ENCODE measurements at places on chromosomes 12 and 14.

- DNase-seq: no peak
Measured at GRCh38 chr14:60204104-60204842, 39.1 kb upstream of the DHRS7 start.

DNA sequence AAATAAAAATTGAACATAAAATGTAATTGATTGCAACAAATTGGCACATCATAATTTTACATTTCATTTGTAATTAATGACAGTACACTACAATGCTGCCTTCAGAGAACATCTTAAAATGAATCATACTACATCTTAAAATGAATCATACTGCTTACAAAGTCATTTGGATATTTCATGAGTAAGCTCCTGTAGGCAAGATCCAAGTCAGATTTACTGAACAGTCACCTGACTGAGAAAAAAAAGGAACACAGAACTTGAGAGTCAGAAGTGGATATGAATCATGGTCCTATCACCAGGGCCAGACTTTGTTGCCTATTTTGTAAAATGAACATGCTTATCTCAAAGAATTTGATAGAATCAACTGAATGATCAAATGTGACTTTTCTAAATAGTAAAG lies 32.7 kb upstream of the FBLN5 start:
- no peak for DNase-seq

- no peak for DNase-seq
Measured at GRCh38 chr12:74415633-74416032, 122.0 kb upstream of the ATXN7L3B start.

- DNase-seq: no peak
Measured at GRCh38 chr12:47574252-47575021, 131.4 kb downstream of the RPAP3 start.

- no peak for DNase-seq
Measured at GRCh38 chr14:98226411-98226810, 1045.6 kb downstream of the BCL11B start.

- no peak for DNase-seq
Measured at GRCh38 chr12:14766649-14767215, 36.5 kb downstream of the WBP11 start.

GRCh38 chr14:52801014-52801712 lies 9.8 kb upstream of the GNPNAT1 start:
- DNase-seq: no peak

GRCh38 chr12:122395319-122395718 lies 27.1 kb downstream of the CLIP1 start:
- DNase-seq: peak; percentile 13

GRCh38 chr12:33654313-33654712 lies 214.7 kb upstream of the SYT10 start:
- DNase-seq: no peak

GRCh38 chr14:51006781-51007211 lies 62.5 kb upstream of the PYGL start:
- DNase-seq: peak; percentile 51

DNA sequence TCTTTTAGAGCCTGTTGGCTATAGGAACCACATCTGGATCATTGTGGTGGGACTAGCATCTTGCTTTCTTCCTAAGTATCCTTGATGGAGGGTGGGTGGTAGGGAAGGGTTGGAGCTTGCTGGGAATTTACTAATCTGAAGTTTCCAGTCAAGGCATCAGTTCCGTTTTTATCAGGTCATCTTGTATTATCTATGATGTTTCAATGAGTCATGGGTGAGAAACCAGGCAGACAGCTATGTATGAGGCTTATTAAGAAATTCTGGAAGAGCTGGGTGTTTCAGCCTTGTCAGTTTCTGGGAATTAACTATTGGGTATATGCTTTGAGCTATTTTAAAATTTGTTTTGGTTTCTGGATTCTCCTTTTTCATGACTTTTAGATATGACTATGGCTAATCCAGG lies 11.3 kb downstream of the TSFM start:
- no peak for DNase-seq

GRCh38 chr12:52313926-52314325 lies 7.3 kb downstream of the KRT83 start:
- DNase-seq: no peak

- DNase-seq: peak; percentile 64
Measured at GRCh38 chr12:96907671-96908422, 790 bp downstream of the NEDD1 start.

DNA sequence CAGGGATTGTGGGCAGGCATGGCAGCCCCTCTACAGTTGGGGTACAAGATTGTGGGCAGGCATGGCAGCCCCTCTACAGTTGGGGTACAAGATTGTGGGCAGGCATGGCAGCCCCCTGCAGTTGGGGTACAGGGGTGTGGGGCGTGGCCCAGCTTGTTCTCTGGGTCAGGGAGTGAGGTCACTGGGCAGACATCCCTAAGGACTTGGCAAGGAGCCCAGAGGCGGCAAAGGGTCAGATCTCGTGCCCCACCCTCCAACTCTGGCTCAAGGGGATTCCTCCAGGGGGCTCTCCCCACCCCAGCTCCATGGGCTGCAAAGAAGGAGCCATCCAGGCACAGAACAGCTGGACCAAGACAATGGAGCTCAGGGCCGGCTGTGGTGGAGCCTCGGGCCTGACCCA lies 25.8 kb upstream of the NUDT14 start:
- DNase-seq: no peak

DNA sequence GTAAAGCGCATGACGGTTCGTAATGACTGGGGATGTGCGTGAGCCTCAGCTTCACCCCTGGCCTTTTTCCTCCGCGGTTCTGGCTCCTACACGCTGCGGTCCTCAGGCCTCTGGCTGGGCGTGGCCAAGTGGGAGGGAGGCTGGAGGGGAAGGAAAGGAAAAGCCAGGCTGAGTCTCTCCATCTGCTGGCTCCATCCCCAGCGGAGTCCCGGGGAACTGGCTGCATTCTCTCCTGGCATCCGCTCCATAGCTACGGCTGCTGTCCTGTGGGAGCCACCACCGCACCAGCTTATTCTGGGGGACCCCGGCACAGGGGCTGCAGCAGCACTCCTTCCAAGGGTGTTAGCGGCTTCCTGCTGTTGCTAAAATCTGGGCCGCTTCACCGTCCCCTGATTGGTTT lies 68.2 kb upstream of the SLC24A4 start:
- peak; percentile 84 for DNase-seq

GRCh38 chr12:88627501-88627900 lies 47.2 kb upstream of the KITLG start:
- DNase-seq: no peak

- no peak for DNase-seq
Measured at GRCh38 chr12:117152793-117153775, 37.2 kb downstream of the FBXO21 start.

DNA sequence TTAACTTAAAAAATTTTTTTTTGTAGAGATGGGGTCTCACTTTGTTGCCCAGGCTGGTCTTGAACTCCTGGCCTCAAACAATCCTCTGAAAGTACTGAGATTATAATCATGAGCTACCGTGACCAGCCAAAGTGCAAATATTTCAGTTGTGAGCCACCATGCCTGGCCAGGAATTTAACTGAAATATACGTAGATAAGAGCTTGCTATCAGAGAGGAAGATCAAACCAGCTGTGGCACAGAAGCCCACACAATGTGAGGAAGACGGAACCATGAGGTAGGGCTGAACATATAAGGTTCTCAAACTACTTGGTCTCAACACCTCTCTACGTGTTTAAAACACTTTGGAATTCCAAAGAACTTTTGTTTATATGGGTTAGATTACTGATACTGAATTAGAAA lies 29.1 kb downstream of the ATG14 start:
- DNase-seq: no peak

- no peak for DNase-seq
Measured at GRCh38 chr12:47841910-47842309, 22.2 kb upstream of the HDAC7 start.

GRCh38 chr14:78725086-78725485 lies 554.9 kb downstream of the NRXN3 start:
- DNase-seq: no peak

DNA sequence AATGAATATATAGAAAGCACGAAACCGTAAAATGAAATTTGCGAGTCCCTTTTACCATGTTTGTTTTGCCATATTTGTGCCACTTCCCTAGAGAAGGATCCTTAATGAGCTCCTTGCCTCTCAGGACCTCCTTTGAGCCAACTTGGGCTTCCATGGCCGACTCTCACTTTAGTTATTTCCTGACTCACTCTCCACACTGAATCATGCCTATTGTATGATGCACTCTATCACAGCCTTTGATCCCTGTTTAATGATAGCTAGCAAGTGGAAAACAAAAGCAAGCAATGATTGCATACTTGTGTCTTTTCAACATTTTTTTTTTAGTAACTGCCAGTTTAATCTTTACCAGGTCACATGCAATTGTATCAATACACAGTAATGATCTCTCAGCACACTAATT lies 153.2 kb downstream of the CCER1 start:
- no peak for DNase-seq

DNA sequence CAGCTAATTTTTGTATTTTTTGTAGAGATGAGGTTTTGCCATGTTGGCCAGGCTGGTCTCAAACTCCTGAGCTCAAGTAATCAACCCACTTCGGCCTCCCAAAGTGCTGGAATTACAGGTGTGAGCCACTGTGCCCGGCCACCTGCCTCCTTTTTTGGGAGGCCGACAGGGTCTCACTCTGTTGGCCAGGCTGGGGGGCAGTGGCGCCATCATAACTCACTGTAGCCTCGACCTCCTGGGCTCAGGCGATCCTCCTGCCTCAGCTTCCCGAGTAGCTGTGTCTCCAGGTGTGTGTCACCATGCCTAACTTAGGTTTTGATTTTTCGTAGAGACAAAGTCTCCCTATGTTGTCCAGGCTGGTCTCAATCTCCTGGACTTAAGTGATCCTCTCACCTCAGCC lies 70.7 kb downstream of the AACS start:
- no peak for DNase-seq

DNA sequence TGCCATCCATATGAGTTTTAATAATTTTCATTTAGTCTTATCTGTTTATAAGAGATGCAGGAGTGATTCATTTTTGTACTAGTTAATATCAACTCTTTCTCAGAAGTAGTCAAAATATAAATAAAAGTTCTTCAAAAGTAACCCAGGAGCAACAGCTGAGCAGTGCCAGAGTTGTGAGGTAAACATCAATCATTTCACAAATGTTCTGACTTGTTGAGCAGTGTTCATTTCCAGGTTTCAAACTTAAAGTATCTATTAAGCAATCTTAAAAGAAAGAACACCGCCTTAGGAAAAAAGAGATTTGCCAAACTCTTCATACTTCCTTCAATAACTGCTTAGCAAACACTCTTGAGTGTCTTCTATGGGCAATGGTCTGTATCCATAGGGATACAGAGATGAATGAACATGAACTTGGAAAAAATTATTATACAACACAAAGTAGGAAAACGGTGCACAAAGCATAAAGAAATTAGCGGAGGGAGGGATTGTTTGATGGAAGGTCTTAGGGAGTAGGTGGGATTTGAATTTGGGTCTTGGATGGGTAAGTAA lies 41.9 kb upstream of the POC1B start:
- DNase-seq: no peak

DNA sequence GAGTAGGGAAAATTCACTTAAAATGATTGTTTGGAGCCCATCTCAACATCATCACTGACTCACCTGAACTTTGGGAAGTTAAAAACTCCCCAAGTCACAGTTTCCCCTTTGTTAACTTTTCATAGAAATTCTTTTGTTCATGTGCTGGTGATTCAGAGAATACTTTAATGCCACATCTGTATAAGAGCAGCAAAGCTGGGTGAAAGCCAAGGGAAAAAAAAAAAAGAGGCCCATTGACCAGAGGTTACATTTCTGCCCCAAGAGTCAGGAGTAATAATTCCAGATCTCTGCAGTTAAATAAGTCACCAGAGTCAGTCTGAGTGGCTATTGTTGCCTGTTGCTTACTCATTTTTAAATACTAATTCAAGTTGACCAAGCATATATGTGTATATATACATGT lies 136.4 kb upstream of the LGR5 start:
- DNase-seq: no peak

DNA sequence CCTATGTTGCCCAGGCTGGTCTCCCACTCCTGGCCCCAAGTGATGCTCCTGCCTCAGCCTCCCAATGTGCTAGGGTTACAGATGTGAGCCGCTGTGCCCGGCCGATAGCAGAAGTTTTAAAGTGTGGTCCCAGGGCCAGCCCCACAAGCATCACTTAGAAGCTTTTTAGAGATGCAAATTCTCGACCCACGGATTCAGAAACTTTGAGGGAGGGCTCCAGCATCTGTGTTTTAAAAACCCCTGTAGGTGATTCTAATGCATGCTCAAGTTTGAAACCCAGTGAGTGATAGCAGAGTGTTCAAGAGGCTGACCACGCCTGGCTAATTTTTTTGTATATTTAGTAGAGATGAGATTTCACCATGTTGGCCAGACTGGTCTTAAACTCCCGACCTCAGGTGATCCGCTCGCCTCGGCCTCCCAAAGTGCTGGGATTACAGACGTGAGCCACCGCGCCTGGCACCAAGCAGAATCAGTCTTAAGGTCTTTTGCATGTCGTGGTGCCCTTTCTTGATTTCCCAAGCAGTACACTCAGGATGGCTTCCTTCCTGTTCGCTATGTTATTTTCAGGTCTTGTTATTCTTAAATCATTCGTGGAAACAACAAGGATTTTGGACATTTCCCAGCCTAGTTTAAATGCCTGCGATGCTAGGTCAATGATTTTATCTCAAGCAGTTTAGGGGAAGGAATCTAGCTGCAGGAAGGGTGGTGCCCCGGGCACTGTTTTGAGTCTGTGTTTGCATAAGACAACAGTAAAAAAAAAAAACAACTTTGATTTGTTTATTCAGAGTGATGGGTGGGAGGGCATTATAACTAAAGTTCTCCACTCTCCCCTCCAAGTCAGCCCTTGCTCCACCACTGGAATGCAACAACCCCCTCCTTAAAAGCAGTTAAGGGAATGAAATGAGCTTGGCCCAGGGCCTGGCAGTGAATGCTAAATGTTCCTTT lies 9.2 kb upstream of the RILPL2 start:
- peak; percentile 63 for DNase-seq

- DNase-seq: no peak
Measured at GRCh38 chr12:118773956-118774723, 207.2 kb upstream of the SRRM4 start.

GRCh38 chr14:35701531-35701930 lies 107.6 kb downstream of the RALGAPA1 start:
- no peak for DNase-seq

- DNase-seq: no peak
Measured at GRCh38 chr14:104214431-104215218, 76.2 kb downstream of the KIF26A start.

DNA sequence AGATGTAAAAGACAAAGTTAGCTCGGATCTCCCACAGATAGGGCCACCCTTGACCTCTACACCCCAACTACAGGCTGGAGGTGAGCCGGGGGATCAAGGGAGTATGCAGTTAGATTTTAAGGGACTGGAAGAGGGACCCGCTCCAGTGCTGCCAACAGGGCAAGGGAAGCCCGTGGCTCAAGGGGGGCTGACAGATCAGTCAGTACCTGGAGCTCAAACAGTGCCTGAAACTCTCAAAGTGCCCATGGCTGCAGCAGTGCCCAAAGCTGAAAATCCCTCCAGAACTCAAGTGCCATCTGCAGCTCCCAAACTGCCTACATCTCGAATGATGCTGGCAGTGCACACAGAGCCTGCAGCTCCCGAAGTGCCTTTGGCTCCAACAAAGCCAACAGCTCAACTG lies 10.4 kb downstream of the NYNRIN start:
- DNase-seq: no peak

GRCh38 chr12:106267535-106267934 lies 19.7 kb upstream of the CKAP4 start:
- no peak for DNase-seq

Data from stomach (tissue), 19 donors.